Pancreas (tissue), 10 donors: ENCODE measurements at places on chromosomes 12 and 14.

GRCh38 chr12:111204788-111205241 is 164.1 kb downstream of the PHETA1 start:
- DNase-seq = no peak

DNA sequence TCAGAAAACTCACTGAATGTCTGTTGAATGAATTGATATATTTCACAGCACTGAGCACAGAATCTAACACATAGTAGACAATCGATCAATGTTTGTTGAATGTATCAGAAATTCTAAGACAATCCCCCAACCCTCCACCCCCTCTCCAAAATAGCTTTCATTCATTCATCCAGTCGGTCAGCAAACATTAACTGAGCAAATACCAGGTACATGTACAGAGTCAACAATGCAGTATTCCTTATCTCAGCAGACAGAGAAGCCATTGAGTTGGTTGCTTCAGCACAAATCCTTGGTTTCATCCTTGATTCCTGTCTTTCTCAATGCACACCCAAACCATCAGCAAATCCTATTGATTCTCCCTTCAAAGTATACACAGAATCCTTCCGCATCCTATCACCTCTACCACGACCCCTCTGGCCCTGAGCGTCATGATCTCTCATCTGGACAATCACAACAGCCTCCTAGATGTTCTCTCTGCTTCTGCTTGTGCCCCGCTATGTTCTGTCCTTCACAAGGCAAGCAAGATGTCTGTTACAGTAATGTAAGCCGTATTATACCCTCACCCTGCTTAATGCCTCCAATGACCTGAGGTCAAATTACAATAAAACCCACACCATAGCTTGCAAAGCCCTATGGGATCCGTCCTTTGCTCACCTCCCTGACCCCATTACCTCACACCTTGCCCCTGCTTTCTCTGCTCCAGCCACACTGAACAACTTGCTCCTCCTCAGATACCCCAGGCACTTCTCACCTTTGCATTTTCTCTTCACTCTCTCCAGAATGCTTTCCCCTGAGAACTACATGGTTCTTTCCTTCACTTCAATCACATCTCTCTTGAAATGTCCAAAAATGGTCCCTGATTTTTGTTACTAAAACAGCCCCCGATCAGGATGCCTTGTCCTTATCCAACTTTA is 738.1 kb upstream of the TBX3 start:
- no peak for DNase-seq

DNA sequence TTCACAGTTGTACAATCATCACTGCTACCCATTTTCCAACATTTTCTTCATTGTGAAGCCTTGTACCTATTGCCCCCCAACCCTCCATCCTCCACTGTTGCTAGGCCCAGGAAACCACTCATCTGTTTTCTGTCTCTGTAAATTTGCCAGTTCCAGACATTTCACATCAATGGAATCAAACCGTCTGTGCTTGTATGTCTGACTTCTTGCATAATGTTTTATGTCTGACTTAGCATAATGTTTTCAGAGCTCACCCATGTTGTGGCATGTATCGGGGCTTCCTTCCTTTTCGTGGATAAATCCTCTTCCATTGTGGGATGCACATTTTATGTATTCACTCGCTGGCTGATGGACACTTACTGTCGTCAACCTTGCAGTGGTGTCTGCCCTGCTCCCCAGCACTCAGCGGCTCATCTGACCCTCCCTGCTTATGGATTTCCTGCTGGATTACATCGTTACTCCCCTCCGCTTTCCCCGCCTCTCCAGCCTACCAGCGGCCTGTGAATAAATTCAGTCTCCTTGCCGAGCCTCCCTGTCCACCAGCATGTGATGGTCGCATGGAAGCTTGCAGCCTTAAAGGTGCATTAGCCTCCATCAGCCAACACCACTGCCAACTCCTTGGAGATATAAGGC is 727.6 kb upstream of the TMEM132C start:
- no peak for DNase-seq

DNA sequence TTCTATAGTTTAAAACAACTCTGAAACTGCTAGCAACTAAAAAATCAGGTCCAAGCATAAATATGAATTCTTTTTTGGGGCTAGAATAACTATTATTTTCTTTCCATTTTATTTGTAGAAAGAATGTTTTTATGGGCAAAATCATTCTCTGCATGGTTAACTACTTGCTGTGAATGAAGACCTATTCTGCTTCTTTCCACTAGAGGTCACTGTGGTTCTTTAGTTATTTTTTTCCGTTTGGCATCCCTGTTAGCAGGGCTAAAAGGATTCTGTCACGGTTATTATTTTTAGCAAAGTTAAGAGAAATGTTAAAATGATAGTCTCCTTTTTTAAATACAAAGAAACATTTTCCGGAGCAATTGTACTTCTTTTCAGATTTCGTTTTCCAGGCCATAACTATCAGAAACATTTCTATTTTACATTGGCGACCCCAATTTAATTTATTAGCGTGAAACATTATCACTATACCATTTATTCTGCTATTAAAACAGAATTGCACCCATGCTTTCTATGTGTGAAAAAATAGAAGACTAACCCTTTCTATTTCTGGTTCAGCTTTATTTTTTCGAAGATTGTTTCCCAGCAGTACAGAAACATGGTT is 404.8 kb downstream of the ATP23 start:
- DNase-seq = no peak

- DNase-seq = no peak
Measured at GRCh38 chr12:28878629-28879028, 270.4 kb upstream of the FAR2 start.

GRCh38 chr12:50097952-50098351 is 5.9 kb upstream of the GPD1 start:
- DNase-seq = no peak

GRCh38 chr14:41925409-41925808 is 318.7 kb downstream of the LRFN5 start:
- no peak for DNase-seq

- no peak for DNase-seq
Measured at GRCh38 chr12:106831699-106832098, 57.2 kb downstream of the RIC8B start.

DNA sequence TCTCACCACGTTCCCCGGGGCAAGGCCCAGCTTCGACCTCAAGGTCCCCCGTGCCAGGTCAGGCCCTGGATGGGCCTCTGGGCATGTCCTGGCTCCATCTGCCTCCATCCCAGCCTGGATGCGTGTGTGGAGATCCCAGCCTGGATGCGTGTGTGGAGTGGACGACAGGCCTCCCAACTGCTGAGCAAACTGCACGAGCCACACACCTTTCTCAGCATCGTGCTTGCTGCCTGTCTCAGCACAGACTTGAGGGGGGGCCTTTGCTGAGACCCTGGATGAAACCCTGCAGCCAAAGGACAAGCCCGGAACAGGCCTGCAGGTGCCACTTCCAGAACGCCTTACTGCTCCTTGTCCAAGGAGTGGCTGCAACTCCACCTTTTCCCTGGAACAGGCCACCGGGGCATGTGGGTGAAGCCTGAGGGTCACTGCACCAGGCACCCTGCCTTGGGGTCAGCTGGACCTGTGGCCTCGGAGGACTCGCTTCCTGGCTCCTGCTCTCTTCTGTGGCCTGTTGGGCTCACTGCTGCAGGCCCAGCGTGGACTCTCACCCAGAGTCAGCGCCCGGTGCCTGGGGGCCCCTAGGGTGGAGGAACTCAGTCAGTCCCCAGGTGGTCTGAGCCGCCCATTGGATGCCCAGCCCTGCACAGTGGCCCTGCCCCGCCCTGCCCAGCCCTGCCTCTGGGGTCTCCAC is 176.0 kb downstream of the KIF26A start:
- DNase-seq = no peak

GRCh38 chr12:30926243-30927221 is at the start of gene TSPAN11:
Gene TSPAN11, plus strand, starts transcription at chr12:30926748. Its CDS starts 27,244 bp downstream, at chr12:30953992.
- no peak for DNase-seq

DNA sequence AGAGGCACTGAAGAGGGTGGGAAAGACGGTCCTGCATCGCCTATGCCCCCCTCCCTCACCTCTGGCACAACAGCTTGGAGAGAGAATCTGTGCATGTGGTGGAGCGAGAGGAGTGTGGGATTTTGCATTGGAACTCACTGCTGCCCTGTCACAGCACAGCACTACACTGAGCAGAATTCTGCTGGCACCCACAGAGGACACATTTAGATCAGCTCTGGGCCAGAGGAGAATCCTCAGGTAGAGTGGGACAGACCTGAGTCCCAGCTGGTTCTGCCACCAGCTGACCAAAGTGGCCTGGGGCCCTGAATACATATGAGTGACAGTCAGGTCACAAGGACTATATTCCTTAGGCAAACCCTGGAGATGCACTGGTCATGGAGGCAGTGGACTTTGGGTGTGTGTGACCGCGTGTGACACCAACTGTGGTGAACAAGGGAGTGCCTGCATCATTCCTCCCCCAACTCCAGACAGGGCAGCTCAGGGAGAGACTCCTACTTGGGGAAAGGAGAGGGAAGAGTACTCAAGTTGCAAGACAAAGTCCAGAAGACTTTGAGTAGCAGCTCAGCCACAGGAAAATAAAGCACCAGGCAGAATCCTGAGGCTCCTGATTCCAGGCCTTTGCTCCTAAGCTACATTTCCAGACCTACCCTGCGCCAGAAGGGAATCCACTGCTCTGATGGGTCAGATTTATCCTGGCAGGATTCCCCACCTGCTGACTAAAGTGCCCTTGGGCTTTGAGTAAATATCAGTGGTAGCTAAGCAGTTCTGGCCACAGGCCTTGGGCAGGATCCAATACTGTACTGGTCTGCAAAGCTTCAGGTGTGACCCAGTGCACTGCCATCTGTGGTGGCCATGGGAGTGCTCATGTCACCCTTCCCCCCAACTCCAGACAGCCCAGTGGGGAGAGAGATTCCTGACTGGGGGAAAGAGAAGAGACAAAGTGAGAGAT is 10.6 kb upstream of the ACOT1 start:
- DNase-seq = peak; percentile 82

GRCh38 chr12:27780612-27781408 is 774 bp upstream of the MANSC4 start:
- DNase-seq = no peak

DNA sequence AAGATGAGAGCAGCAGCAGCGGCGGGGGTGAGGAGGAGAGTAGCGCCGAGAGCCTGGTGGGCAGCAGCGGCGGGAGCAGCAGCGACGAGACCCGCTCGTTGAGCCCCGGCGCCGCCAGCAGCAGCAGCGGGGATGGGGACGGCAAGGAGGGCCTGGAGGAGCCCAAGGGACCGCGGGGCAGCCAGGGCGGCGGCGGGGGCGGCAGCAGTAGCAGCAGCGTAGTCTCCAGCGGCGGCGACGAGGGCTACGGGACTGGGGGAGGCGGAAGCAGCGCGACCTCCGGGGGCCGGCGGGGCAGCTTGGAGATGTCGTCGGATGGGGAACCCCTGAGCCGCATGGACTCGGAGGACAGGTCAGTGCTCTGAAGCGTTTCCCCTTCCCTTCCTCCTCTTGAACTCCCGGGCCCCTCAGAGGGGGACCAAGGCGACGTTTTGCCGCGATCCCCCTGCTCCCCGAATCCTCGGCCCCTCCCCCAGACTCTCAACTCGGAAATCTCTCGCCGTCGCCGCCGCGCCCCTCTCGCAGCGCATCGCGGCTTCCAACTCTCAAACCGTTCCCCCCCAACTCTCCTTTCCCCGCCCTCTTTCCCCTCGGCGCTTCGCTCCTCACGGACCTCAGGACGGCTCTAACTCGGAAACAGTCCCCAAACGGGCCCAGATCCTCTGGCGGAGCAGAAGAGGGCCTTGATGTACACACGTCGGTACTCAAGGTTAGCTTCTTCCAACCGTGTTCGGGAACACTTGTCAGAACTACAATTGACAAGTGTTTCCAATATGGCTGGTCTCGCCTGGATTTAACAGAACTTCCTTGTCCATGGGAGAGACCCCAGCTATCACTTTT is 947 bp downstream of the AEBP2 start:
- DNase-seq = peak; percentile 51

DNA sequence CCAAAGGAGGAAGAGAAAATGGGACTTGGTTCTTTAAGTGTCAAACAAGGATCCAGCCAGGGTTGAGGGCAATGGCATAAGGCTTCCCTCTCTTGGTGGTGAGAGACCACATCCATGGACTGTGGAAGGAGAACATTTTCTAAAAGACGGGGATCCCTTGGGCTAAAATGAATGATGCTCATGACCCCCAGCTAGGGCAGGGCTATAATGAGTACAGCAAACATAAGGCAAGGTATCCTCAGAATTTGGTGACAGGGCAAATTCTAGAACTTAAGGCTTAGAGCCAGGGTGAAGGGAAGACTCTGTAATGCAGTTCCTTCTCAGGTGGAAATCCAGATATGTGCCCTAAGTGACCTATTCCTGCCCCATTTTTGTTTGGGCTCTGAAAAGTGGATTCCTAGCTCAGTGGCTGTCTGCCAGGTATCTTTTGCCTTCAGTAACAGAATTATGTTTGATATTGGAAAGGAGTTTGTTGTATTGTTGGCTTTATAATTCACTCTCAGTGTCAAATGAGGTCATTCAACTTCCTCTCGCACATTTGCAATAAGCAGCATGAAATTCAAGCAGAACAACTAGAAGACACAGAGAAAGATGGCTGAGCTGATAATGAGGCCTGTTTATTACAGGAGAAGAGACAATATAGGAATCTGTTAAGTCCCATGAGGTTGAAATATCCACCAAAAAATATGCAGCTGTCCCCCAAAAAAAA is 76.8 kb downstream of the DAD1 start:
- no peak for DNase-seq

DNA sequence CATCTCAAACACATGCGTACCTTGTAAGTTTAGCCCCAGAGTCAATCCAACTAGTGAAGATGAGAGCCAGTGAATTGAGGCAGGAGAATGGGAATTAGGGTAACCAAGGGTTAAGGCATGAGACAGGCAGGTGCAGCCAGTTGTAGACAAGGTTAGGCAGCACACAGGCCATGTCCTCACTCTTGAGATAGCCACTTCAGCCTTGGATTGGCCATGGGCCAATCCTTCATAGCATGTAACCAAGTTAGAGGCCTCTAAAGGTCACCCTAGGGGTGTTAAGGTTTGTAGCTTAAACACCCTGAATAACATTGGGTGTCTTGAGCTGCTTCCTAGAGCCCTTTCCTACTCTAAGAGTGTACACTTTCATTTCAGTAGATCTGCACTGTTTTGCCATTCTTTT is 208.2 kb upstream of the RBM19 start:
- DNase-seq = no peak

DNA sequence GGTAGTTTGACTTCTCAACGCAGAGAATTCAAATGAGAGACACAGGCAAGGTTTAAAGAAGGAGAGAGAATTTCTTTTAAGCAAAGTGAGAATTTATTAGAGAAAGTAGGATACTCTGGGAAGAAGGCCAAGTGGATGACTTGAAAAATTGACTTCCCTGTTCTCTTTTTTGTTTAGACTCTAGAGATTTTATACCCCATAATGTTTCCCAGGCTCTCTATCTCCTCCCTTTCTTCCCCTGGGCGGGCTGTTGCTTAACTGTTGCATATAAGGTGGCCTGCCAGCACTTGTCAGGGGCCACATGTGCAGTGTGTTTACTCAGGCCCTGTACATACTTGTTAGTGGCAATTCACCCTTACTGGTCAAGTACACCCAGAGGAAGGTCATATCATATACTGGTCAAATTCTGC is 403.7 kb downstream of the SLC6A15 start:
- DNase-seq = no peak

GRCh38 chr14:64671591-64671990 is 32.6 kb upstream of the PLEKHG3 start:
- no peak for DNase-seq

GRCh38 chr12:109890620-109891170 is 9.4 kb upstream of the TCHP start:
- DNase-seq = no peak
